ENCODE measurements at places on chromosomes 6 and 20. TPM values are rescaled to one million over a fixed set of nuclear protein-coding genes. Genes with fewer than 3 reads are reported as not detected.

Gene ULBP1
- total RNA-seq, result not detected

Gene PPIL4
- 20.9 TPM for total RNA-seq

Gene BTN1A1
- total RNA-seq, result not detected

Gene LCA5
- 0.88 TPM for total RNA-seq

Gene SOX12
- 3.0 TPM for total RNA-seq

Gene THBD
- 31.4 TPM for total RNA-seq

Gene HMGN3
- total RNA-seq, result 23.3 TPM

Gene PLEKHG1
- 76.1 TPM for total RNA-seq

Gene NOTCH4
- 7.3 TPM for total RNA-seq

Gene KCNG1
- 33.9 TPM for total RNA-seq

Gene HLA-DOA
- 26.4 TPM for total RNA-seq

Gene MYBL2
- 1.5 TPM for total RNA-seq

Gene SNAI1
- 1.7 TPM for total RNA-seq

Gene UQCC2
- total RNA-seq, result 4.6 TPM

Gene DUSP15
- 2.3 TPM for total RNA-seq

Gene CYP39A1
- total RNA-seq, result 8.3 TPM

Gene RAET1E
- not detected for total RNA-seq

Gene SRSF12
- not detected for total RNA-seq

Gene CHMP4B
- 137 TPM for total RNA-seq

Gene GTPBP2
- total RNA-seq, result 73.4 TPM

Gene MATN4
- total RNA-seq, result not detected

Gene SPATS1
- total RNA-seq, result not detected

Gene SLC26A8
- total RNA-seq, result not detected

Gene DPPA5
- not detected for total RNA-seq

Gene MOXD1
- total RNA-seq, result 3.8 TPM

Gene SLC2A10
- 19.0 TPM for total RNA-seq

Gene BLCAP
- total RNA-seq, result 44.6 TPM

Gene SAMD10
- 1.7 TPM for total RNA-seq

Gene FAM217B
- total RNA-seq, result 16.5 TPM

Gene GHRH
- total RNA-seq, result not detected

Gene PPP1R16B
- total RNA-seq, result 6.5 TPM

Gene DSP
- 211 TPM for total RNA-seq

Measured in Peyer's patch (tissue), 4 donors.